ENCODE measurements at places on chromosomes 5 and 9.

DNA sequence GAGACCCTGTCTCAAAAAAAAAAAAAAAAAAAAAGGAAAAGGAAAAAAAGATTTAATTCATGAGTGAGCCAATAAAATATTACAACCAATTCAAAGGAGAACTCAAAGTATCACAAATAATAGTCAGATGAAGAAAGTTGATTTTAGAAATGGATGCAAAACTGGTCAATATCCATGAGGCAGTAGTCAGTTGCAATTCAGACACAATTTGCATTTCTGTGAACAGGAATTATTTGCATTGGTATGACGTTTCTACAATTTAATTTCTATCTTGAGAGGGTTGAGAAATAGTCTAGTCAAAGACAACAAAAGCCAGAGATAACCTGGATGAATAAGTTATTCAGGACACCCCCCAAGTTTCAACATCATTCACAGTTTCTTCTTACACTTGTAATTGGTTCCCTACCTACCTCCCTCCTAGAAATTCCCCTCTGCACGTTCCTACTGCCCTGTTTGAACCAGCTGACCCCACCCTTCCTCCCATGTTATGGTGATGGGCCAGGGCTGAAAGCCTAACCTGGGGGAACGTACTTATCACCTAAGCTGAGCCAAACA, 28.6 kb upstream of the CDKN2AIPNL start:
- DNase-seq = no peak

DNA sequence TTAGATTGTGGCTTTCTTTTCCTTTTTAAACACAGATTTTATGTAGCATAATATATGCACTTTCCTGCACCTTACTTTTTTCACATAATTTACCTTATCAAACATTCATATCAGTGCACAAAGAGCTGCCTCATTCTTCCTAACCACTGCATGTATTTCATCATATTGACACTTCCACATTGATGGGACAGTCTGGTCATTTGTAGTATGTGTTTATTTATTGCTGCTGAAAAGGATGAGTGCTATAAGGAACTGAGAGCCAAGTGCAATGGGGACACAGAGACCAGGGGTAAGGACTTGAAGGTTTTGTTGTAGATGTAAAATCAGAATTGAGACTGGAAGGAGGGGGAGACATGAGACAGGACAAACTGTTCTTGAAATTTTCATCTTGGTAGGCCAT, 193.8 kb downstream of the SMARCA2 start:
- no peak for DNase-seq

DNA sequence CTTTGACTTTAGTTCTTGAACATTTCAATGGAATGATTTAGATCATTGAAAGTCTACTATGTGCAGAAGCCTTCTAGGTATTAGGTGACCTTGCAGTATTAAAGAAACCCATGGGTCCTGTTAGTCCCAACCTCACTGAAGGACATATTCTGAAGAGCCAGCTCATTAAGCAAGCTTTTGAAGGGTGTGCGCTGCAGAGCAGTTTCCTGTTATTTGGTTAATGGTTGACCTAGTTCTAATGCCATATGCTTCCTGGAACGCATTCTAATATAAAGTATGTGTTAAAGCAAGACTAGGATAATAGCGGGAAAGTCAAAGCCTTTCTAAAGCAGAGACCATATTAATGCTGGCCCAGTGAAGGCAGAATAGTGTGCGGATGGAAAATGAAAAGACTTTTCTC, 20.1 kb downstream of the ZNF462 start:
- DNase-seq = no peak

DNA sequence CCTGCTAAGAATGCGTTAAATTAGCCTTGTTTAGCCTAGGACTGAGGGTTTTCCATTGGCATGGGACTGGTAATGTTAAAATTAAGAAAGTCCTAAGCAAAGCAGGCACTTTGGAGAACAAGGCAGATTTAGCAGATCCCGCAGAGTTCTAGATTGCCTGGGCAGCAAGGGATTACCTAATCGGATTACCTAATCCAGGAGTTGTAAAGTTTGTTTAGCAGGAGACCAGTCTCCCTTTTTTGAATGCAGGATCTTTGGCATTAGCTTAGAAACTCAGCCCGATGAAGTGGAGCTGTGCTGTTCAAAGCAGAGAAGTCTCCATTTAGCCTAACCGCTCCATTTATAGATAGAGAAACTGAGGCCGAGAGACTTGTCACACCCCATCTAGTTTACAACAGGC, 206.0 kb downstream of the DMRT2 start:
- no peak for DNase-seq

GRCh38 chr5:172429201-172429940, 25.0 kb downstream of the SH3PXD2B start:
- DNase-seq = no peak

DNA sequence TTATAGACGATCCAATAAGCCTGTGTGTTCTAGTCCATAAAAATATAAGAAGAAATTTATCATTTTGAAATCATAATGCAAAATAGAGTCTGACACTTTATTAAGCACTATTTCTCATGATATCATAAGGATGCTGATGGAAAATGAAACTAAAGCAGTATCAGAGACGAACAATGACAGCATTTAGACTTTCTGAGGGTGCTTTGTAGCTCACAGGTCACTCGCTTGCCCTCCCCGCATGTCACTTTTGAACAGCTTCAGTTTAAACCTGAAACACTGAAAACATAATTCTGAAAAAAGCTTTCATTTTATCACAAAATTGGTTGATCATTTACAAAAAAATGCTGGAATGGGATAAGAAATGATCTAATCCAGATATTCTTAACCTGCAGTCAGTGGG, 247.1 kb downstream of the EBF1 start:
- no peak for DNase-seq

GRCh38 chr5:156407251-156407650, 80.3 kb downstream of the SGCD start:
- DNase-seq = no peak

GRCh38 chr9:112530751-112531205, 44.2 kb downstream of the KIAA1958 start:
- no peak for DNase-seq

DNA sequence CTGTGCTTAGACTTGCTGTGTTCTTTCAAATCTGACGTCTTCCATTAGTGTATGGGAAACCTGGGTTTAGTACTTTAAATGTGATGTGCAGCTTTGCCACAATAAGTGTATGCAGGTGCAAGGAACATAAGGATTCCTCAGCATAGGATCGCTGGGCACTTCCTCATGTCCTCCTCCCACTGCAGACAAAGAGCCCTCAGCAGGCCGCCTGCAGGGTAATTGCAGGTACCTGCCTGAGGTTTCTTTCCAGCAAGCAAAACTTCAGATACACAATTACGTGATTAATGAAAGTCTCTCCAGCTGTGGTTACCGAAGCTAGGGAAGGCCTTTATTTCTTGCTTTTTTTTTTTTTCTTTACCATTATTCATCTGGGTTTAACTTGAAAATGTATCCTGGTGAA, 233.1 kb downstream of the RFK start:
- no peak for DNase-seq

DNA sequence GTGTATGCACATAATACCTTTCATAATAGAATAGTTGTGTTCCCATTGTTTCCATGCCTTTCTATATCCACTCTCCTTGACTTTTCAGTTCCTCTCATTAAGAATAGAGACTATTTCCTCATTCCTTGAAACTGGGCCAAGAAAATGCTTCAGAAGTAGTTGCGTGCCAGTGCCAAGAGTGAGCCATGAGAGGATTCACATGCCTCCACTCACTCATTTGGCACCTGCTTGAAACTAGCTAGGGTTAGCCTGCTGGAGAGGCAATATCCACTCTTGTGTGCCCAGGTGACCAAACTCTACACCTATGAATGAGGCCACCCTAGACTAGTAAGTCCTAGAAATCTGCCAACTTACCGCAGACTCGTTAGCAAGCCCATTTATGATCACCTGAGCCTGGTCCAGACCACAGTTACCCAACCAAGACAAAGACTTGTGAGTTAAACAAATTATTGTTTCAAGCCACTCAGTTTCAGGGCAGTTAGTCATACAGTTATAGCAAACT, 276.3 kb downstream of the EPB41L4A start:
- no peak for DNase-seq

GRCh38 chr5:59321642-59322041, 571.9 kb downstream of the PDE4D start:
- DNase-seq = no peak

GRCh38 chr9:33742519-33742918, 52.8 kb upstream of the PRSS3 start:
- DNase-seq = no peak

DNA sequence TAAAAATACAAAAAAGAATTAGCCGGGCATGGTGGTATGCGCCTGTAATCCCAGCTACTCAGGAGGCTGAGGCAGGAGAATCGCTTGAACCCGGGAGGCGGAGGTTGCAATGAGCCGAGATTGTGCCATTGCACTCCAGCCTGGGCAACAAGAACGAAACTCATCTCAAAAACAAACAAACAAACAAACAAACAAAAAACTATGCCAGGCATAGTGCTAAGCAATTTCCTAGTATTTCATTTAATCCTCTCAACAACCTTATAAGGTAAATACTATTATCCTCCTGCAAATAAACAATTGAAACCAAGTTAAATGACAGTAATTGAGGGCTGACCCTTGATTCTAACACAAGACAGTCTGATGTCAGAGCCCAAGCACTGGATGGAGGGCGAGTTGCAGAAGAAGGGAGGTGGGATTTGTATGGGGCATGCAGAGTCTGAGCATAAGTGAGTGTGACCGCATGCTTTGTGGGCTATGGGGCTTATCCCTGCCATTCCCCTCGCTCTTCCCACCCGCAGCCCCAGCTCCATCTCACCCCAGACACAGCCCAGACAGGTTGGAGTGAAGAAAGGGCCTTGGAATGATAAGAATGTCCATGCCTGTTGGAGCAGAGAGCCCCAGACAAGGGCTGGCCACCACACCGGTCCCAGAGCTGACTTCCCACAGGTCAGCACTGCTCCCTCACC, 24.3 kb upstream of the RPS14 start:
- DNase-seq = no peak

- no peak for DNase-seq
Observed at GRCh38 chr9:98502311-98502975, 206.3 kb downstream of the GABBR2 start.

GRCh38 chr9:114015607-114016006, 62.5 kb downstream of the AMBP start:
- no peak for DNase-seq

DNA sequence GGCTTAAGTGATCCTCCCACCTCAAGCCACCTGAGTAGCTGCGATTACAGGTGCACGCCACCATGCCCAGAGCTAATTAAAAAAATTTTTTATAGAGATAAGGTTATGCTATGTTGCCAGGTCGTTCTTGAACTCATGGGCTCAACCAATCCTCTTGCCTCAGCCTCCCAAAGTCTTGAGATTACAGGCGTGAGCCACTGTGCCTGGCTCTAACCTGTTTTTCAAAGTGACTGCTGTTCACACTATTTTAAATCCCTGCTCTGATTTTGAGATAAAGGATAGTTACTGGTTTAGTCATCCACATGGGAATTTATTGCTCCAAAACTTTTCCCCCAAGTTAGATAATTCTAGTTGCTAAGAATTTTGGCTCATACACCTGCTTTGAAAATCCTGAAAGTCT, 48.2 kb upstream of the MTMR12 start:
- no peak for DNase-seq

DNA sequence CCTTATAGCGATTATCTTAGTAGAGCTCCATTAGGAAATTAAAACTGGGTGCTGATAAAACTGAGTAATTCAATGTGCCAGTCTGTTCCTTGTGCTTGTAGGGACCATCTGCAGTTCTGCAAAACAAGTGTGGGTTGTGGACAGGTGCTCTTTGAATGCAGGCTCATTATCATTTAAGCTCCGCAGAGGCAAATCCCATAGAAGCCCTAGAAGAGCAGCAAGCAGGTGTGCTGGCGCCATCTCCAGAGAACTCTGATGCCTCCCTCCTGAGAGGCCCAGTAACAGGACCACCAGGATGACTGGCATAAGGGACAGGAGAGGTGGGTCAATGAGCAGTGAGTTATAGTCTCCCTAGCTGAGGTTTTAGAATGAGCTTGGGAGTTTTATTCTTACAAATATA, 1342.4 kb upstream of the DMAC1 start:
- DNase-seq = no peak

DNA sequence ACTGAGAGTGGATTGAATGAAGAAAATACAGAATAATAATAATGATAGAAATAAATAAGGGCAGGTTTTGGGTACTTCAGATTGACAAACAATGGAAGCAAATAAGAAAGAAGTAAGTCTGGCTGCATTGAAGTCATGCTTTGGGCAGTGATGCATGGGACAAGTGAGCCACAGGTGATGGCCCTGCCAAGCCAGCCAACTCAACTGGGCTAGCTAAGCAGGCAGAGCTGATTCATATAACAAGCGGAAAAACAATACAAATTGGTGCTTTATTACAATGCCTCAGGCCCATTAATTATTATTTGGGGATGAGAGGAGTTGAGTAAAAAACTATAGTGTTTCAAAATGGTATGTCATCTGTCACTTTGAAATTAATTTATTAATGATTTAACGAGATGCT, 502.0 kb downstream of the CDH12 start:
- DNase-seq = no peak

GRCh38 chr9:65458465-65458864, 173.5 kb upstream of the FOXD4L5 start:
- no peak for DNase-seq

GRCh38 chr5:108255468-108255867, 126.4 kb downstream of the FBXL17 start:
- DNase-seq = no peak

- no peak for DNase-seq
Observed at GRCh38 chr9:120281665-120282064, 298.3 kb downstream of the CDK5RAP2 start.

- DNase-seq = no peak
Observed at GRCh38 chr5:133164759-133165158, 112.9 kb downstream of the HSPA4 start.
